ENCODE measurements at places on chromosomes 7 and 10. TPM values are rescaled to one million over a fixed set of nuclear protein-coding genes. Genes with fewer than 3 reads are reported as not detected.

- no peaks in the 10 kb centered on the region for H3K36me3 ChIP-seq
- H3K4me3 ChIP-seq: no peak overlapping the region
- H3K4me1 ChIP-seq: no peaks in the 10 kb centered on the region
- 0 out of 2 replicates have a peak, but pooled peaks cover 2% of the 10 kb centered on the region for H3K27me3 ChIP-seq
These were observed 176.0 kb upstream of the SVIL start for GRCh38 chr10:29810816-29811215.

DNA sequence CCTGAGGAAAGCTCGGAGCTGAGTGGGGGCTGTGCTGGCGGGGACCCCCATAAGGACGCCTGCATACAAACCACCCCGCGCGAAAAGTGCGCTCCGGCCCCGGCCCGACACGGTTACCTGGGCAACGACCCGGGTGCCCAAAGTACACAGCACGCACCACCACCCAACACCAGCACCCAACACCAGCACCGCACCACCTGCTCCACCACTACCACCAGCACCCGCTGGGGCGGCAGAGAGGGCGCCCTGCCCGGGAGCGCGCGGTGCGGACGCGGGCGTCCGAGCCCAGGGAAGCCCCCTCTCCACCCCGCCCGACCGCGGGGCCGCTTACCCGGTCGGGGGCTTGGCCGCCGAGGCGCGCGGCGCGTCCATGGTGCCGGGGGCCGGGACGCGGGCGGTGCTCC lies 345 bp downstream of the COBL start:
- H3K4me3 ChIP-seq: peak overlapping the region; percentile 94
- no peaks in the 10 kb centered on the region for H3K36me3 ChIP-seq
- peak; percentile 61 for DNase-seq
- H3K4me1 ChIP-seq: peaks cover 61% of the 10 kb centered on the region
- H3K27me3 ChIP-seq: peaks cover 40% of the 10 kb centered on the region
- no peak overlapping the region for H3K27ac ChIP-seq

Gene PRTFDC1
- total RNA-seq: 4.8 TPM

- H3K4me3 ChIP-seq: no peak overlapping the region
- no peaks in the 10 kb centered on the region for H3K27me3 ChIP-seq
- H3K4me1 ChIP-seq: peaks cover 10% of the 10 kb centered on the region
- peaks cover 4% of the 10 kb centered on the region for H3K36me3 ChIP-seq
These were observed 28.1 kb downstream of the ARID5B start for GRCh38 chr10:61929555-61929954.

Gene NPC1L1
- 0.16 TPM for total RNA-seq

All from WTC11 (cell line).